ENCODE measurements at places on chromosomes 11 and 22.
A peak's percentile ranks its signal among the peaks of the same experiment; 100 is the strongest.

DNA sequence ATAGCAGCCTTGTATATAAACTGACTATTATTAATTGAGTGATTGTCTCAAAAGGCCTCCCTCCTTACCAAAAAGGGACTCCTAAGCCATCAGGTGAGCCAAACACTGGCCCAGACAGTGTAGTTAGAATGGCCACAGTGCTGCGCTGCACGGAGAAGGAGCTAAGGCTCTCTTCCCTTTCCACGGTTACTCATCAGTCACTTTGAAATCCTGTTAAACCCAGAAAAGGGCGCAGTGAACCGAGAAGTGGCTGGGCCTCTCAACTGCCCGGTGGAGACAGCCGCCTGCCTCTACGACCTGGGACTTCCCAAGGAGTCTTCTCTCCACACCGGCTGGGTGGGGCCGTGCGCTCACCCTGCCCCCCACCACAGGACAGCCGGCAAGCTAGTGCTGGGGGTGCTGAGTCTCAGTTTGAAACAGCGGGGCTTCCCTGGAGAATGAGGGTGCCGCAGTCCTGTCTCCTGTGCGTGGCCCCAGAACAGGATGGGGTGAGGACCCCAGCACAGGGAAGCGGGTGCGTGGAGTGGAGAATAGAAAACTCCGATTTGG is 1.3 kb downstream of the MYH9 start:
- peak; percentile 33 for DNase-seq

DNA sequence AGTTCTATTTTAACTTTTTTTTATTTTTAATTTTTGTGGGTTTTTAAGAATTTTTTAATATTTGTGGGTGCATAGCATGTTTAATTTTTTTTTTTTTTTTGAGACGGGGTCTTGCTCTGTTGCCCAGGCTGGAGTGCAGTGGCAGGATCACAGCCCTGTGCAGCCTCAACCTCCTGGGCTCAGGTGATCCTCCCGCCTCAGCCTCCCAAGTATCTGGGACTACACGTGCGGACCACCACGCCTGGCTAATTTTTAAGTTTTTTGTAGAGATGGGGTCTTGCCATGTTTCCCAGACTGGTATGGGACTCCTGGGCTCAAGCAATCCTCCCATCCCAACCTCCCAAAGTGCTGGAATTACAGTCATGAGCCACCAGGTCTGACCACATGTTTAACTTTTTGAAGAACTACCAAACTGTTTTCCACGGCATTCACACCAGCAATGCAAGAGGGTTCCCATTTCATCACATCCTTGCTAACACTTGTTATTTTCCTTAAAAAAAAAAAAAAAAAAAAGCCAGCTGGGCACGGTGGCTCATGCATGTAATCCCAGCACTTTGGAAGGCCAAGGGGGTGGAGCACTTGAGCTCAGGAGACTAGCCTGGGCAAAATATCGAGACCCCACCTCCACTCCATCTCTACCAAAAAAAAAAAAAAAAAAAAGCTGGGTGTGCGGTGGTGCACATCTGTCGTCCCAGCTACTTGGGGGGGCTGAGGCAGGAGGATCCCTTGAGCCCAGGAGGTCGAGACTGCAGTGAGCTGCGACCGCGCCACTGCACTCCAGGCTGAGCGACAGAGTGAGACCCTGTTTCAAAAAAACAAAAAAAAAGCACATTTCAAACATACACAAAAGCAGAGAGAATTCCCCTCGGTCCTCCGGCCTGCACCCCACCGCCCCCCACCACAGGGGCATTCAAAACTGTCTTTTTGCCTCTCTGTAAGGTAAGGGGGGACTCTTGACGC is 16.7 kb upstream of the TXNRD2 start:
- DNase-seq = peak; percentile 40

- no peak for DNase-seq
Measured at GRCh38 chr11:1344056-1344635, 34.7 kb upstream of the TOLLIP start.

DNA sequence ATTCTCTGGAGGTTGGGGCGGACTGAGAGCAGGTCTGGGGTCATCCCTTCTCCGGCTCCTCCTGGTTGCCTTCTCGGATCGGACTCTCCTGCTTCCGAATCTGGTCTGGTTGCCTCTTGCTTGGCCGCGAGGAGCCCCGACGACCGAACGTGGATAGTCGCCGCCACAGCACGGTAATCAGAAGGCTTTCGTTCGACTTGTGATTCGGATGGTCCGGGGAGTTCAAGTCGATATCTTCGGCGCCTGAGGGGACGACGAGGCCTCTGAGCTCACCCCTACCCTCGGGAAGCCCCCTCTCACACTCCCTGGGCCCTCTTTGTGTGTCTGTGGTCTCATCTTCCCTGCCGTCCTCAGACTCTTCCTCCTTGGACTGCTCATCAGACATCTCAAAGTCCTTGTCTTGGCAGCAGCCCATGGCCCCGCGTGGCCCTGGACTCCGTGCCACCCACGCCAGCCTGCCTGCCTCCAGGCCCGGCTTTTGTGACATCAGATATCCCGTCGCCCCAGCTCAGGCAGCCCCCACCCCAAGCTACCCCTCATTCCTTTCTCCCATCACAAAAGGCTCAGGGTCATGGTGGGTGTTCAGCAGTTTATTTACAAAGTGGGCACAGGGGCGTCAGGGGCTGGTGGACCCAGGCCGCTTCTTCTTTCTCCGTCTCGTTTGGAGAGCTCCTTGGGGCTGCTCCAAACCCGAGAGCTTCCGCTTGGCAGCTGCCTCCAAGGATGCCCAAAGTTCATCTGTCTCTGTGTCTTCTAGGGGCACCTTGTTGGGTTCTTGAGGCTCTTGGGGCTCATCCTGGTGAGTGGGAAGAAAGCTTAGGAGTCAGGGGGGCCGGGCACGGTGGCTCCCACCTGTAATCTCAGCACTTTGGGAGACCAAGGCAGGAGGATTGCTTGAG is at the start of gene TEX54:
Gene TEX54 (minus strand): TSS at position 506 of the 899 bp plus-strand sequence.
- no peak for DNase-seq

DNA sequence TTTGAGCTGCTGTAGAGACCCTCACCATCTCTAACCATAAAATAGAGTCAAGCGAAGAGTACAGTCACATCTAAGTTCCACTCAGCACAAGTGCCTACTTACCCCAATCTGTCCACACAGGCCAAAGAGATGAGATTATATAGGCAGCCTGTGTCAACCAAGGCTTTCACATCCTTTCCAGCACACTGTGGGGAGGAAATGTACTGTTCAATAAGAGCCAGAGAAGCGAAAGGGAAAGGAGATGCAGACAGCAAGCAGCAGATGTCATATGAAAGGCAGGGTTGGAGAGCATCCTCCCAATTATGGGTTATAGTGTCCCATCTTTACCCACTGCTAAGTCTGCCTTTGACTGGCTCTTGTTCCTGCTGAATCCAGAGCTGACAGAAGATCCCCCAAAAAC is 16.4 kb downstream of the NRIP3 start:
- DNase-seq = no peak

Data from naive thymus-derived CD8-positive, alpha-beta T cell (primary cell).